ENCODE measurements at places on chromosomes 7 and 10.

GRCh38 chr10:27624941-27625340 lies 120.7 kb downstream of the MKX start:
- no peak for DNase-seq

- DNase-seq, result no peak
These were observed 14.4 kb downstream of the ANTXRL start for GRCh38 chr10:46301056-46301645.

- DNase-seq, result no peak
These were observed 93.4 kb downstream of the SLC39A12 start for GRCh38 chr10:18044976-18045720.

DNA sequence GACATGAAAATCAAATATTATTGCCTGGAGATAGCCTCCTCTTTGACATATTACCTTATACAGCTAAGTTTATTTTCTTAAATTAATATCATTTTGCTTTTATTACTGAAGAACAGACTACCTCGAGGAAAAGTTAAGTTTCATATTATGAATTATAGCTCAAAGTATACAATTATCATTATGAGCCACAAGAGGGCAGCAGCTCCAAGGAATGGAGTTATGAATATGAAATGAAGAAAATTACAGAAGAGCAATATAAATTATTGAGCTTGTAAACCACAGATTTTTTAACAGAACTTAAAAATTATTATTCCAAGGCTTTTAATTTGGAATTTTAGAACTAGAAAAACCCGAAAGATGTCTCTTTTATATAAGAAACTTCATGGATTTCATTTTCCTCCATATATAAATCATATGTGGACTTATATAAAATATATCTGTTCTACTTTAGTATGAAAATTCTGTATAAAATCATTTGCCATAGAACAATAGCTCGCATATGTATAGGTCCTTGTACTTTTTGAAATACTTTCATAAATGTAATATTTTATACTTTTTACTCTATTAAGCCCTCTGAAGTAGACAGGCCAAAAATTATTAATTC lies 40.1 kb downstream of the IQUB start:
- DNase-seq, result no peak

GRCh38 chr7:117012284-117012683 lies 59.0 kb downstream of the ST7 start:
- DNase-seq, result no peak

DNA sequence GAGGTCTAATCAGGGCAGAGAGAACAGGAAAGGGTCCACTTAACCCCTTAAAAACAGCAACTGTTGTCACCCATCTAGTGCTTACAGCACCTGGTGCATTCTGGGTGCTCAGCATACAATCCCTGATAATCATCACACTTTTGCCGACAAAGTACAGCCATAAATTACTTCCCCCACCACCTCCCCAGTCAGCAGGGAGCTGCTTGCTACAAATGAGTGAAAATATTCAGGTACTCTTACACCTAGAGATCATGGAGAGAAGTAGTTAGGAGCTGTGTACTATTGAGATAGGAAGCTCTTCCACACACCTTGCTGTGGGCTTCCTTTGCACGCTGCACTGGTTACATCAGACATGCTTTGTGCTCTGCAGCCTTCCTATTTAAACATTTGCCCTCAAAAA lies 723.5 kb upstream of the GALNT17 start:
- no peak for DNase-seq

- DNase-seq, result no peak
These were observed 5.5 kb downstream of the NOD1 start for GRCh38 chr7:30472784-30473775.

DNA sequence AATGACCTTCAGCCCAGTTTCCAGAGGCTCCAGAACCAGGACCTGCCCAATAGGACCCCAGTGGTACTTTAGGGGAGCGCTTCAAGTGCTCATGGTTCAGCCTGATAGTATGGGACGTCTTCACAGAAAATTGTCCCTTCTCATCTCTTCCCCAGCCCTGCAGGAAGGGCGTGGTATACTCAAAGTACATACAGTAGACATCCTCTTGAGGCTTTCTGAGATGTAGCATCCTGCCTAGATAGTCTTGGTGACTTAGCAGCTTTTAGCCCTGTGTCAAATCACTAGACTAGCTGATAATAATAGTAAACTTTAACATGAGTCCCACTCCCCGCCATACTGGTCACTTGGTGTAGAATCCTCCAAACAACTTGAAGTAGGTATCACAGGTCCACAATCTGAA lies 193.2 kb downstream of the CYP26A1 start:
- DNase-seq, result no peak

DNA sequence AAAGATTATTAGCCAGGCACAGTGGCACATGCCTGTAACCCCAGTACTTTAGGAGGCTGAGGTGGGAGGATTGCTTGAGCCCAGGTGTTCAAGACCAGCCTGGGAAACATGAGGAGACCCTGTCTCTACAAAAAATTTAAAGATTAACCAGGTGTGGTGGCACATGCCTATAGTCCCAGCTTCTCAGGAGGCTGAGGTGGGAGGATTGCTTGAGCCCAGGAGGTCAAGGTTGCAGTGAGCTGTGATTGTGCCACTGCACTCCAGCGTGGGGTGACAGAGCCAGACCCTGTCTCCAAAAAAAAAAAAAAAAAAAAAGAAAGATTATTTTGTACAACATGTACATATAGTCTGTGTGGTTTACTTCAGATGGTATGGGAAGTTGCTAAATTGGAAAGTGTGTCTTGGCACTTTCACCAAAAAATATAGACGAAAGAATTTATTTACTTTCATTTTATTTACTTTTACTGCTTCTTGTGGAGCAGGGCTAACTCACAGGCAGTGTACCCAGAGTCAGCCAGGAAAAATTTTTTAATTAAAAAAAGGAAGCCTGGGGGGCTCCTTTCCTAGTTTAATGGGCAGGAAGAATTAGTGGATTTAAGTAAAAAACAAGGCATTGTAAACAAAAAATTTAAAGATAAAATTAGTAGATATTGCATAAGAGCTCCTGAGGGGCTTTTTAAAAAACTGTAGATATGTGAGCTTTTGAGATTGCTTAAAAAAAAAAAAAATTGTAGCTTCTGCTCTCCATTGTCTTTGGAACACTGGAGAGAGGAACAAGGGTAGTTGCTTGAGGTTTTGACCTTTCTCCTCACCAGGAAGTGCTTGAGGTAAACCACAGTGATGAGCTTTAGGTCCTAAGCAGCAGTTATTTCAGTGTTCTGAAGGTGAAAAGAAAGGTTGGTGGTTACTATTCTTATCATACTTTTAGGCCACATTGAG lies 44.6 kb upstream of the VDAC2 start:
- no peak for DNase-seq

GRCh38 chr10:27600930-27601329 lies 96.8 kb downstream of the RAB18 start:
- DNase-seq, result no peak

DNA sequence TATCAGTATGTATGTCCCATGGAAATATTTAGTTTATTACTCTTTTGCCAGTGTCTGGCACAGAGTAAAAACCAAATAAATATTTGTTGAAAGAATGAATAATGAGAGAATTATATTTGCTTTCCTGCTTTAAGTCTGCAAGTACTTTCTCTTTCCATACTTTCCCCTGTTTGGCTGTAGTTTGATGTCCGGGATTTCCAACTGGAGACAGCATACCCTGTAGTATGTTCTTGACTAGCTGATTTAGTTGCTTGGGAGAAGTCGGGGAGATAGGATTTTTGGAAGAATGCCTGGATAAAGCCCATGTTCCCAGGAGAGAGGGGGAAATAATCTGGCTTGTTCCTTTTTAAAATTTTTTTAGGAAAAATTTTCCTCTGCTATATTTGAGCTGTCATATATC lies 516.1 kb downstream of the CCSER2 start:
- DNase-seq, result no peak

GRCh38 chr10:92757066-92757710 lies 67.4 kb downstream of the HHEX start:
- DNase-seq, result peak; percentile 25

DNA sequence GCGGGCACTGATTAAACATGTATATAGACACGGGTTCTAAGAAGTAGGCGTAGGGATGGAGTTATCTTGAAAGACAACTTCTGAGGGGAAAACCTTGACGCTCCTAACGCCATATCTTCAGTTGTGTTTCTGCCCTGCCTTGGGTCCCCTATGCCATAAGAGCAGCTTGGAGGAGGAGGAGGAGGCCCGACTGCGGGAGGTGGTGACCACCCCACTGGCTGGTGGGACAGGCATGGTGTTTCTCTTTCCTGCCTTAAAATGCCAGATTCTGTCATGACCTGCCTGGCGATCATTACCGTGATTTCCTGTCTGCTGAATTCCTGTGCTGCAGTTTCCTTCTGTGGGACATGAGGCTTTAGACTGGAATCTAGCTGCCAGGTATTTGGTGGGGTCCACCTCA lies 15.9 kb downstream of the ZNF783 start:
- no peak for DNase-seq

DNA sequence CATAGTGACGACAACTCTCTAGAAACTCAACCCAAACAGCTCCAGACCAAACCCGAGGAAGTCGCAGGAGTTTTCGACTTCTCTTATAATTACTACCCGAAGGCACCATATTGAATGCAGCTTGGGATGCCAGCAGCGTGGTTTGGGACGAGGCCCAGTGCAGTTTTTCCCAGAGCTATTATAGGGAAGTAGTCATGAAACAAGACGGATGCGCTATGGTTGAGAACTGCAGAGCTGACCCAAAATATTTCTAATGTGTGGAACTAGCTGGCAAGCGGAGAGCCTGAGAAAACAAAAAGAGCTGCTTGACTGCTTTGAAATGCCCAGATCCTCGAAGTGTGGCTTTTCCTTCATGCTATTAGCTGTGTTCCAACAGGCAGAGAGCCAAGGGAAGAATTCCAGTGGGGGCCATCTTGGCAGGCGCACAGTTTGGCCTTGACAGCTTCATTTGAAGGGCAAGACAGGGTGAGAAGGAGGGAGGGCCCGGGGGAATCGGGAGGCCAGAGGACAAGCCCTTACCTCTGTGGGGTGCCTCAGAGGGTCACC lies 122.7 kb downstream of the CUL2 start:
- no peak for DNase-seq

- no peak for DNase-seq
These were observed 70.6 kb downstream of the COL13A1 start for GRCh38 chr10:69872323-69872722.

DNA sequence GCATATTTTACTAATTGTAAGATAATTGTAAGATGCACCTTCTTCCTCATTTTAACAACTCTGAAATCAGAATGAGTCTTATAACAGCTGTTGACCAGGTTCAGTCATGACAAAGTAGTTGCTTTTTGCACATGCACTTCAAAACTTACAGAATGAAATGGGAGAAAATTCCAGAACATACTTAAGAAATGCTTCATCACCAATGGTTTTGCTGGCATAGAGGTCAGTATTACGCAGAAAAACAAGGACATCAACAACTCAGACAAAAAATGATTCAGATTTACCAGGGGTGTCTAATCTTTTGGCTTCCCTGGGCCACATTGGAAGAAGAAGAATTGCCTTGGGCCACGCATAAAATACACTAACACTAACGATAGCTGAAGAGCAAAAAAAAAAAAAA lies 13.3 kb downstream of the COL28A1 start:
- DNase-seq, result no peak

DNA sequence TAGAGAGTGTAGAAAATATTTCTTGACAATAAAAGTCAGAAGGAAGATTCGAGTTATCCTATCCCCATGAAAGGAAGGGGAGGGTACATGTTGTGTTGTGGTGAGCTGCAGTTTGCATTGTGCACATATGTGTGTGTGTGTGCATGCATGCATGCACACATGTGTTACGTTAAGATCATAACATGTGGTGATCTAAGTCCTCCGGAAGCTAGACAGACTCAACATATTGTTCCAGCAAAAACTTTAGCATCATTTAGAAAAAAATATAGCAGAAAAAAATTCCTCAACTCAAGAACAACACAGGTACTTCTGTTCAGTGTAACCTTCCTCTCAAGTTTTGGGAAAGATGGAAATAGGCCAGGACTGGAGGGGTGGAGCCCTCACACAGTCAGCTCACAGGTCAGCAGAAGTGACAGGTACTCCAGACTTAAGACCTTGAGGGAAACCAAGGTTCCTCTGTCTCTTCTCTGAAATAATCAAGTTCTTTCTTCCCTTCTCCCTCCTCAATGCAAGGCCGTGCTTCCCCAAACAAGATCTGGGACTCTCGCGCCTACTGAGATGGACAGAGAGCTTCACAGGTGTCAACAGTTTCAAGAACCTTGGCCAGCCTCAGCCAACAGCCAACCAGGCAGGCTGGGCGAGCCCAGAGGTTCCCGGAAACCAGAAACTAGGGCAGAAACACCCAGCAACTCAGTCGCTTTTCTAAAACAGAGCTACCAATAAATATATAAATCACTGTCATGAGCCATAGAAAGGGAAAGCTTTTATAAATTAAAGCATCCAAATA lies 205.2 kb downstream of the FAM107B start:
- no peak for DNase-seq

GRCh38 chr7:28203508-28204240 lies 23.1 kb upstream of the JAZF1 start:
- no peak for DNase-seq

DNA sequence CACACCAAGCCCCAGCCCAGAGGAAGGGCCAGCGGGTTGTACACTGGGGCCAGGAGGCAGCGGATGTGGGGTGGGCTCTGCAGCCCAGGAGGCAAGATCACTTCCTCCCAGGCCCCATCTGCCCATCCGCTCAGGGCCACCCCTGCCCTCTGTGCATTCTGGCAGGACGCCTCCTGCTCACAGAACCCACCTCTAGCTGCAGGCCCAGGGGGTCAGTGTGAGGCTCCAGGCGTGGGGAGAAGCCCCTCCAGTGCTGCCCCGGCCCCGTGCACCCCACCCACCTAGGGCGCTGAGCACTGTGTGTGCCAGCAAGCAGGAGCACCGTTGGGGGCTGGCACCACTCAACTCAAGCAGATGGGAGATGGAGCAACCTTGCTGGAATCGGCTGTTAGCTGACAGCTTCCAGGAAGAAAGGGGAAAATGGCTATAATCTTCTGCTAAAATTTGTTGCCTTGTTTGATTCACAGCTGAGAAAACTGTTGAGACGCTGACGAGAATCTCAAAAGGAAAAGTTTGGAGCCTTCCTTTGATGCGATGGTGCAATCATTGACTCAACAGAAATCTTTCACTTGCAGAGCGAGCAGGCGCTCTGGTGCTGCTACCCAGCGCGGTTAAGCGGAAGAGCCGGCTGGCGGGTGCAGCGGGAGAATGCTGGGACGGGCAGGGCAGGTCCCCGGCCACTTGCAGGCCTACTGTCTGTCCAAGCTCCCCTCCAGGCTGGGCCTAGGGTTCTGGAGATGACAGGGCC lies 276.1 kb downstream of the ELFN1 start:
- DNase-seq, result no peak
